ENCODE measurements at places on chromosomes 3 and 15.

- peak; percentile 28 for DNase-seq
Observed at GRCh38 chr3:150737874-150738679, 24.9 kb downstream of the SIAH2 start.

- DNase-seq: no peak
Observed at GRCh38 chr15:64274341-64274950, 81.5 kb downstream of the CSNK1G1 start.

DNA sequence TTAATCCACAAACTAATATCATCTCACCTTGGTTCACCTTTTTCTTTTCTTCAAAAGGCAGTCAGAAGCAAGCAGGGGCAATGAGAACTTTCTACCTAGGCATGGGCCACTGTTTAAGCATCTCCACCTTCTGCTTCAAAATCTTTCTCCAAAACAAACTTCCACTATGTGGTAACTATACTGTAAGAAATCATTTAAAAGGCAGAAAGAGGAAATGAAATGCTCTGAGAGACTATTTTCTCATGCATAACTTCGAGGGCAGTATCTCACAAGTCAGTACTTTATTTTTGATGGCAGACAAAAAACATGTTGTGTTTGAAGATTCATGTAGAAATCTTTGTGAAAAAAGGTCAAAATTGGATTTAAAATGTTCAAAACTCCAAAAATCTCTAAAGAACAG is 419.7 kb downstream of the ZBTB20 start:
- no peak for DNase-seq

GRCh38 chr15:27705056-27705455 is 394.1 kb downstream of the OCA2 start:
- no peak for DNase-seq

DNA sequence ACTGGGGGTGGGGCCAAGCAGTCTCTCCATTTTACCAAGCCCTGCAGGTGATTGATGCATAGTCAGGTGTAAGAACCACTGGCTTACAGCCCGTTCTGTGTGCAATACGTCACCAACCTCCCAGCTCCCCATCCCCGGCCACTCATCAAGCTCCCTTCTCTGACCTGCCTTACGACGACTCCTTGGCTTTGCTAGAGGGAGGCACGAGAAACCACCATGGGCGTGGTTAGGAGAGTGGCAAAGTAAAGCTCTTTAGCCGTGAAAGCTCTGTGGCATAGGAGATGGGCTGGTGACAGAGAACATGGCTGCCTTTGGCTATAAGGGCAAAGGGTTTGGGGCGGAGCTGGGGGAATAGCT is 109.1 kb downstream of the BDH1 start:
- no peak for DNase-seq

DNA sequence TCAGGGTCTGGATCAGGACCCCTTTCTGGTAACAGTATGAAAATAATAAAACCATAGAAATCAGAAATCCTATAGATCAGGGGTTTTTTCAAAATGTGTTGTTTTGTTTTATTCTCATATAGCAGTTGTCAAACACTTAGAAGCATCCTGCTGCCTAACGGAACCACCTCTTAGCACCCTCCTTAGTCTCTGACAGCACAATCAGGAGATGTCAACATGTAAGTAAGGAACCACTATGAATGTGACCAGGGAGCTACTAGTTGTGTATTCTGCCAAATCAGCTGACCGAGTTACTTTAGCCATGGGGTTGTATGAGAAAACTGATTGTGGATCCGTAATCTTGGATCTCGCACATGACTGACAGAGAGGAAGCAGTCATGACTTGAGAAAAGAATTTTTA is 22.2 kb downstream of the CCDC39 start:
- no peak for DNase-seq

GRCh38 chr3:55367384-55367783 is 119.7 kb downstream of the WNT5A start:
- no peak for DNase-seq

- DNase-seq: no peak
Observed at GRCh38 chr15:87959662-87960061, 296.9 kb downstream of the NTRK3 start.

- no peak for DNase-seq
Observed at GRCh38 chr15:58520936-58521292, 89.1 kb downstream of the LIPC start.

DNA sequence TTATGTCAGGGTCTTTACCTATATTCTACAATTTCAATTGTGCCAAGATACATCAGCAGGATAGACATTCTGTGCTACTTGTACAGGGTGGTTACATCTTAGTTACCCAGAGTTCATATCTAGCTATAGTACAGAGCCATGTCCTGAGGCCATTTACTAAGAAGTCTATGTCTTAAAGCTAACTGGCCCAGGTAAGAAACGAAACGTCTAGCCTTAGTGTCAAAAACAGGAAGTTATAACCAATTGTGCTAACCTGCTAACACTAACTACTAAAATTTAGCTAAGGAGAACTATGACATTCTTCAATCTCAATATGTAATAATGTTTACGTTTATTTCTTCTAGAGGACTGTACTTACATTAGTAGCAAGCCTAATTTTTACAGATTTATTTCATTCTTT is 717.2 kb upstream of the UBE2E2 start:
- no peak for DNase-seq

DNA sequence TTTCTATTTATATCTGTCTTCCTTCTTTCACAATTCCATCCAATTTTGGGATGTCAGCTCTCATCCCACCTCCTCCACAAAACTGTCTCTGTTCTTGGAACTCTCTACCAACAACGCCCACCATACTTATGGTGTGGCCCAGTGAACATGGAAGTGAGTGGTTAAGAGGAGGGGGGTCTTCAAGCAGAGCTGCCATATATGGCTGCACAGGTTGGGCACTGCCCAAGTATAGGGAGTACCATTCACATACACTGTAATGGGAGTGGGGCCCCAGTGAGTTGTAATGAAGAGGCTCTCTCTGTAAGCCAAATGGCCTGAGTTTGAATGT is 7.9 kb upstream of the CAMK1 start:
- no peak for DNase-seq

- peak; percentile 71 for DNase-seq
Observed at GRCh38 chr3:186452517-186452916, 90.5 kb upstream of the DGKG start.

GRCh38 chr3:31748281-31748932 is 215.7 kb downstream of the STT3B start:
- DNase-seq: no peak

GRCh38 chr3:176619833-176620232 is 577.4 kb downstream of the TBL1XR1 start:
- no peak for DNase-seq

DNA sequence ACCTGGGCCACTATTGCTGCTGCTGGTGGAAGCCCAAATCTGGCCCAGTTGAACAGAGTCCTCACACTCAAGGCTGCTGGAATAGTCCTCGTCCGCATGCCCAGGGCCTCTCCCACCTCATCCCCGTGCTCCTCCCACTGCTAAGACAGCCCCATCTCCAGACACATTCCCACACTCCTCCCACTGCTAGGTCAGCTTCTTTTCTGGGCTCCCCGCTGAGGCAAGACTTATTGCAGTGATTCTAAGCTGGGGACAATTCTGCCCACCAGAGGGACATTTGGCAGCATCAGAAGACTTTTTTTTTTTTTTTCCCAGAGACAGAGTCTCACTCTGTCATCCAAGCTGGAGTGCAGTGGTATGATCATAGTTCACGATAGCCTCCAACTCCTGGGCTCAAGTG is 35.1 kb downstream of the POC1A start:
- no peak for DNase-seq

GRCh38 chr3:28028554-28028953 is 212.9 kb upstream of the CMC1 start:
- no peak for DNase-seq

GRCh38 chr3:146471012-146471411 is 1.7 kb upstream of the PLSCR2 start:
- DNase-seq: no peak

- DNase-seq: no peak
Observed at GRCh38 chr3:190728574-190729246, 133.8 kb downstream of the GMNC start.

DNA sequence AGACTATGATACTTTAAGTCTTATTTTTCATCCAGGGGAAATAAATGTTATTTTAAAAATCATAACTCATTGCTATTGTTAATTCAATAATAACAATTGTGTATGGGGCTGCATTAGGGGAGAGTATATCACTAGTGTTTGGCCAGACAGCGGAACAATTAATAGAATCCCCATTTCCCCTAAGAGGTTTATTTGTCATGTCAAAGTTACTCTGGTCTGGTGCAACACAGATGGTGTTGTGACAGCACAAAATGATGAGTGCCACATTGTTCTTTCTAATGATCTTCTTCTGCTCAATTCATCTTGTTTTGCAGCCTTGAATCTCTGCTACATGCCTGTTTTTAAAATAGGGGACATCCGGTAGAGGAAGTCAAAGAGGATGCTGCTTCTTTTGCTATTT is 351.6 kb downstream of the NSUN3 start:
- no peak for DNase-seq

DNA sequence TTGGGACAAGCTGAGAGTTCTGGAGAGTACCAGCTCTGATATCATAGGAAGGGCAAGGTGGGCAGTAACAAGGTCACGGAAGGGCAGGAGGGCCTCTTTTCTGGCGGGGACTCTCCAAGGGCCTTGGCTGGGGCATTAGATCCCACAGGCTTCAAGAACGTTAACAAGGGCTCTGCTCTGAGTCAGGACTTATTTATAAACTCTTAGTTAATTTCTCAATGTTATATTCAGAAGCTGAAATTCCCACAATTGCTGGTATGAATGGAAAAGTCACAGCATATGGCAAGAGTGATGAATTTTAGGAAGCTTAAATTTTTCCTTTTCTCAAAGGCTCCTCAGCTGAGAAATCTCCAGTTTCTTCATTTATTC is 320.2 kb upstream of the TBC1D5 start:
- DNase-seq: peak; percentile 24

DNA sequence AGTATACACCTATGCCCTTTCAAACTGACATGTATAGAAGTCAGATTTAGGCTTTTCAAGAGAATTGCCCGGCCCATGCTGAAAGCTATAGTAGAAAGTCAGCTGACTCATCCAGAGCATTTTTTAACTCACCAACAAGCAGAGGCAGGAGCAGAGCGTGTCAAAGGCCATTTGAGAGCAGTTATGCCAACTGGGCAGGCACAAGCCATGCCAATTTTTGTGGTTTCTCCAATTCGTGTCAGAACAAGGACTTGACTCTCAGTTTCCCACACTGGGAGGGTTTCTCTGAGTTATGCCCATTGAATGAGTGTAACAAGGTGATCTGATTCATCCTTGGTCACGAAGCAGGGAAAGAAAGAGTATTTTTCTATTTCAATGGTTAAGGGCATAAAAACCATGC is 403.3 kb upstream of the THBS1 start:
- DNase-seq: no peak

DNA sequence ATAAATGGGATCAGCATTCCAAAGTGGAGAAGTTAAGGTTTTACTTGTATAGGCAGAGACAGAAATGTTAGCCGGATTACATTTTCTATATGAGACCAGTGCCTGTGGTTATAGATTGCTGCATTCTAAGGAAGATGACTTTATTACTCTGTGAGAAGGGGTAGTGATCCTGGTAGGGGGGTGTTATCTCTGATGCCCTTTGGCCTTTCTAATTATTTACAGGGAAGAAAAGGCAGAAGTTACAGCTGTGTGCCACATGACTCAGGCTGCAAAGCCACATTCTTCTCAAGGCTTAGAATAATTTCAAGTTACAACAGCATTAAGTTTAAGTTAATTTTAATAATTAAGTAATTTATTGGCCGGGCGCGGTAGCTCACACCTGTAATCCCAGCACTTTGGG is 2.2 kb upstream of the TMC3 start:
- no peak for DNase-seq

GRCh38 chr3:174099724-174100123 is 702.2 kb downstream of the NLGN1 start:
- no peak for DNase-seq

GRCh38 chr3:195812366-195812765 is 637 bp upstream of the MUC4 start:
- DNase-seq: no peak

GRCh38 chr3:94423578-94423977 is 360.7 kb downstream of the NSUN3 start:
- no peak for DNase-seq

GRCh38 chr3:13648060-13649001 is 99.4 kb downstream of the FBLN2 start:
- DNase-seq: peak; percentile 95

- DNase-seq: peak; percentile 84
Observed at GRCh38 chr15:68384451-68385239, 47.3 kb downstream of the ITGA11 start.

DNA sequence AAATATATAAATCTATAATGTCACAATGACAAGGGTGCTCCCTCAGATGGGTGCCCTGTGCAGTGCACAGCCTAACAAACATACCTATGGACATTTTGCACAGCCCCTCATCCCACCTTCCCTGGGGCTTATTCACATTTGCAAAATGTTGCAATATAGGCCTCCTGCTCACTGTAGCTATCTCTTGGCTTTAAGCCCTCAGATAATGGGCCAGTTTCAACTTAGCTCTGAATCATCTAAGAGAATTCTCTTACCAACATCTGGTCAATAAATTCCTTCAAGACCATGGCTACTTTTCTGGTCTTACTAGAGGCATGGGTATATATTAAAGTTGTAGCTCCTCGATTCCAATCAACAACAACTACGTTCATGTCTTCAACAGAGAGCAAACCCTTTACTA is 17.9 kb downstream of the LIPH start:
- DNase-seq: no peak

DNA sequence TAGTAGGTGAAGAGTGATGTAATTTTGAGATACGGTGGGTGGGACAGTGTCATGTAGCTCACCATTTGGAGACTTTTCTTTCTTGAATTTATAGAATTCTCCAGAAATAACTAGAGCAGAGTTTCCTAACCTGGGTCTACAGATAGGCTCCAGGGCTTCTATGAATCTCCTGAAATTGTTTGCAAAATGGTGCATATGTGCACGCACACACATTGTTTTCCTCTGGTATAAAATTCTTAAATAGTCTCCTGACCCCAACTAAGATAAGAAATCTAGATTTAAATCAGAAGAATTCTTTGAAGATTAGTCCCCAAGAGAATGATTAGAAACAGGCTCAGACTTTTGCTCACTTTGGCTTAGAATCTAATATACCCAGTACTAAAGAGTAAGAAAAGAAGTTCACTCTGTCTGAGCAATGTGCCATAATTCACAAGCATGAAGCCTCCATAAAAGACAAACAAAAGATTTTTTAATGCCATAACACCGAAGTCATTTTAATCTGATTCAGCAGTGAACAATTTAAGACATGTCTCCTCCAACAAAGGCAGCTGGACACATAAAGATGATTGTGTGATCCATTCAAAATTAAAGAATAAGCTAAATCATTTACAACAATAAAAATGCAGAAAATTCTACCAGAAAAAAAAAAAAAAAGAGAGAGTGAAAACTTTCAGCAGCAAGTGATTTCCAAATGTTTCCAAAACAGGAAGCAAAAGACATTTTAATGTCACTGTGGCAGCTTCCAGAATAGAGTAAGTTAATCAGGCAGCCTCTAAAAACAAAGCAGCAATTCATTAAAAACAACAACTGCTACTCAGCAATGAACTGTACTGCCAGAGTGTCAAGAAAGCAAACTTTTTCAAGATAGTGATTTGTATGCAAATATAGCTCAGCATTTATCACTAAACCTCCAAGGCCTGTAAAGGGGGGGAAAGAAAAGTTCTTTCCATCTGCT is 975.5 kb upstream of the CFAP20DC start:
- DNase-seq: peak; percentile 25

GRCh38 chr3:21613372-21614070 is 137.5 kb downstream of the ZNF385D start:
- no peak for DNase-seq
